ENCODE measurements at places on chromosomes 16 and 17.

DNA sequence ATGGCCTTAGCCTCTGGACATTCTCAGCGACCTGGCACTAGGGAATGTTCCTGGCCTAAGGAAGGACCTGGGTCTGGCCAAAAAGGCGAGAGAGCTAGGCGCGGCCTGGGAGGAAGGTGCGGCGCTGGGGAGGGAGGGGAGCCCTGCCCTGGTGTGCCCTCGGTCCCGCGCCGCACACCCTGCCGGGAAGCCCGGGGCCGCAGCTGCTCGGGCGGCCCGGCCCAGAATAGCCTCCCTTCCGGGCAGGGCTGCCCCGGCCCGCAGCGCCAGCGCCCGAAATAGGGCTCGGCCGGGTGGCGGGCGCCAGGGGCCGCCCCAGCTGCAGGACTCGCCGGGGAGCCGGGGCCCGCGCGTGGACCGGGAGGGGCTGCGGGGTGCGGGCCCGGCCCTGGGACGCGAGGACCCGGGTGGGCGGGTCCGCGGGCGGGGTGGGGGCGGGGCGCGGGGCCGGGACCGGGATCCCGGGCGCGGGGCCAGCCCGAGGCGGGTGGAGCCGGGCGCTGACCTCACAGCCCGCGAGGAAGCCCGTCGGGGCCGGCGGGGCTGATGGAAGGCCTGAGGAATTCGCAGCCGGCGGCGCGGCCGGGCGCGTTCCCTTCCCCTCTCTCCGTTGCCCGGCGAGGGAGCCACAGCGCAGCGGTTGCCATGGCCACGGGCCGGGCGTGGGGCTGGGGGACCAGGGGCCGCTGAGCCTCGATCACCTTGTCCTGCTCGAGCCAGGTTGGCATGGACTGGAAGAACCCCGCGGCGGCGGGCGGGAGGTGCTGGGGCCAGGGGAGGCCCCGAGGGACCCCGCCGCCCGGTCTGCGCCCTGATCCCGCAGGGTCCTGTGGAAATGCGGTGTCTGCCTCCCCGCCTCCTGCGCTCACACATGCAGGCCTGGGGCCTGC is 18.1 kb downstream of the SOCS3 start:
- DNase-seq = no peak

GRCh38 chr17:9875441-9875840 is 29.6 kb downstream of the RCVRN start:
- no peak for DNase-seq

DNA sequence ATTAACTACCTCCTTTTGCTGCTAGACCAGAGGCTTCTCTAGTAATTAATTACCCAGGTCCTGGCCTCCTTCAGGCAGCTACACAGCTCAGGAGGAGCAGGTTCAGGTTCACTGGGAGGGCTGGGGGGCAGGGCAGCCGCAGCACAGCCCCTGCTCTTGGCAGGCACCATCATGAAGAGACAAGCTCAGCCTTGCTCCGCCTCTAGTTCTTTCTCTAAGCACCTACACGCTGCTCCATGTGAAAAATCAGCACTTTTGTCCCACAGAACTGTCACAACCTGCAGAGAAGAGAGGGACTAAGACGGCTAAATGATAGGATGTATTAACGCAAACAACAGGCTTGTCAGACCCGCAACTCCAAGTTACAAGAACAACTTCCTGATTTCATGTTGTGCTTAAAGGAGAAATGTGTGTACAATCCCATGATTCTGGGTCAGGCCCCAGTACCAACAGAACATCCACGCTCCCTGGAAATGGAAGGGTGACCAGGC is 53.4 kb downstream of the GRB2 start:
- DNase-seq = no peak

DNA sequence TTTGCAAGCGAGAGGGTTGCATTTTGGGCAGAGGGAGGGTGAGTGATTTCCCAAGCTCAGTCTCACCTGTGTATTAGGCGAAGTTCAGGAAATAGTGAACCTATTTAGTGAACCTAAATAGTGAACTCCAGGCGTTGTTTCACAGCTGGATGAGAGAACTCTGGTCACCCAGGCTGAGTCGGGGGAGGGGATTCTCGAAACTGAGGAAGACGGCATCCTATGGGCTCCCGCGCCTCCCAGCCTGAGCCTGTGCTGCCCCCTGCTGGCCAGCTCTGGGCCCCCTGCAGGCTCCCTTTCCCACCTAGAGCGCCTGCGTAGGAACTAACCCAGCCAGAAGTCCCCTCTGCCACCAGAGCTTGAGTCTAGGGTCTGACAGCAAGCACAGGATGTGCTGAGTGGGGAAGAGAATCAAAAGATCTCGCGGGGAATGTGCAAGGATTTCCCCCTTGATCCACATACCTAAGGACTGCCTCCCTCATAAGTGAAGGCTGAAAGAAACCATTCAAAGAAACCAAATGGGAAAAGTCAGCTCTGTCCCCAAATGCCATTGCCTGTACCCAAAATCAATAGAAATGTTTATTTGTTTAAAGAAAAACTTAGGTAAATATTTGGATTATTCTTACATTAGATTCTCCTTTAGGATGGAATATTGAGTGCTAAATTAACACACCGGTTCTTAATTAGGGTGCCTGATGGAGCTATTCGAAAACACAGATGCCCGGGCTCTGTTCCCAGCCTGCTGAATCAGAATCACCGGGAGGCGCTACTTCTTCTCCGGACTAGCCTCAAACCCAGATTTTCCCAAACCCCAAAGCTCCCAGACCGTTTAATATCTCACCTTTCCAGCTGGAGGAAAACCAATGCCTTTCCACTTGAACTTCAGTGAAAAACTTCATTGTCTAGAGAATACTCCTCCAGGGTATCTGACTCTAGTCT is 14.8 kb upstream of the MARVELD3 start:
- DNase-seq = peak; percentile 38

- DNase-seq = no peak
These were observed 8.1 kb downstream of the FASN start for GRCh38 chr17:82089723-82090548.

DNA sequence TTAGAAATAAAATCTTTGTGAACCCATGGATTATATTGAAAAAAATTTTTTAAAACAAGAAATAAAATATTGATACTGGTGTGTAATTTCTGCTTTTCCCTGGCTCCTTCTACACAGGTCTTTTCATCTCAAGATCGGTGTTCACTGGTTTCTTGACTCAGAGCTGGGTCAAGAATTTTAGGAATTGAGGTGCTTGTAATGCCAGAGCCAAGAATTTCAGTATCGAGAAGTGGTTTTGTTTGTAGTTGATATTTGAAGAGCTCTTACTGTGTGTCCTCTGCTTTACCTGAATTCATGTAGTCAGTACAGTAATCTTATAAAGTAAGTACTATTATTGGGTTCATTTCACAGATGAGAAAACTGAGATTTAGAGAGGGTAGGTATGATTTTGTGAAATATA is 7.3 kb downstream of the WWP2 start:
- DNase-seq = no peak

DNA sequence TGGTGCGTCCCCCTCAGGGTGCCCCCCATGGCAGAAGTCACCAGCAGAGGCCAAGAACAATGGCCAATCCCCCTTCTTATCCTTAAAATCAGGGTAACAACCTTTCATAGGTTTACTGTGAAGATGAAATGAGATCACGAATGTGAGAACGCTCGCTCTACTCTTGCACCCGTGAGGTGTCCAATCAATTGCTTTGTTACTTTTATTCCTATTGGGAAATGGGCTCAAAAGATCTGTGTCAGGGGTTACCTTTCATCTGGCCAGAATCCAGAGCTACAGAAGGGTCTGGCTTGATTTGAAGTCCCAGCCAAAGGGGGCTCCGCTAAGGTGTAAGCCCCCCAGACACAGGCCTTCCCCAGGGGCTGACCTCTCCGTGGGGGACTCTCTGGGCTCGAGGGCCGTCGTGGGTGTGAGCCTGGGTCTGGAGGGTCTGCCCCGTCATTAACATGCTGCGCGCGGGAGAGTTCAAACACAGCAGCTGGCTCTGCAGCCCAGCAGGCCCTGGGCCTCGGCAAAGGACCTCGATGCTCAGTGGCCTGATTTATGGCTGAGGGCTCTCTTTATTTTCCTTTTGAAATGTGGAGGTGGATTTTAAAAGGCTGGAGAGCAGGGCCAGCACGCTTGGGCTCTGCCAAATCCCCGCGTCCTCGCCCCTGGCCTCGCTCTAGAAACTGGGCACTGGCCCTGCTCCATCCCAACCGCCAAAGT is 10.4 kb downstream of the ABR start:
- no peak for DNase-seq

DNA sequence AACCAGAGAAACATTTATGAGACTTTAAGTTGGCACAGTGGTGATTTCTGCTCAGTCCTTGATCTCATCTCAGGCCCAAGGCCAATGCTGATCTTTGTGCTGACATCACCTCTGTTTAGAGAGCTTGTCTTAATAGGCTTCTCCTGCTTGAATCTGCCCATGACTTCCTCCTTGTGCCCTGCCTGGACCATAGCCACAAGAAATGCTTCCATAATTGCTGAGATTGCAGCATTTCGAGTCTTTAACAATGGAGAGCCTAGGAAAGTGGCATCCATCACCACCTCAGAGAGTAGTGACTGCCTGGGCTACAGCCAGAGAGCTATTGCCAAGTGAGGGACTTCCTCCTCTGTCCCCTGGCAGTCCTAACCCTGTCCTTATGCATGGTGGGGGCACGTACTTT is 25.1 kb upstream of the MMP2 start:
- no peak for DNase-seq

DNA sequence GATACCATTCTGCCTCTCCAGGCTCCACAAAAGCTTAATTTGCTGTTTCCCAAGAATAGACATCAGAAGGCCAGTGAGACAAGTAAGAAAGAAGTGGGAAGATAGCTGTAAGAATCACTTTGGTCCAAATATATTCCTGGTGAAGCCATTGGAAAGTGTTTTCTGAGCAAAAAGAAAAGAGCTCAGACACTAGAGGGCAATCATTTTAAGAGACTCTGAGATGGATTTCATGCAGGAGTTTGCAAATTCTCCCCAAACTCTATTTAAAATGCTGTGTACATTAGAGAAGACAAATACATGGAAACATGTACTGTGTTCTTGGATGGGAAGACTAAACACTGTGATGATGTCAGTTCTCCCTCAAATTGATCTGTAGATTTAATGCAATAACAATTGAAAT is 8.0 kb upstream of the SLC6A2 start:
- DNase-seq = no peak

DNA sequence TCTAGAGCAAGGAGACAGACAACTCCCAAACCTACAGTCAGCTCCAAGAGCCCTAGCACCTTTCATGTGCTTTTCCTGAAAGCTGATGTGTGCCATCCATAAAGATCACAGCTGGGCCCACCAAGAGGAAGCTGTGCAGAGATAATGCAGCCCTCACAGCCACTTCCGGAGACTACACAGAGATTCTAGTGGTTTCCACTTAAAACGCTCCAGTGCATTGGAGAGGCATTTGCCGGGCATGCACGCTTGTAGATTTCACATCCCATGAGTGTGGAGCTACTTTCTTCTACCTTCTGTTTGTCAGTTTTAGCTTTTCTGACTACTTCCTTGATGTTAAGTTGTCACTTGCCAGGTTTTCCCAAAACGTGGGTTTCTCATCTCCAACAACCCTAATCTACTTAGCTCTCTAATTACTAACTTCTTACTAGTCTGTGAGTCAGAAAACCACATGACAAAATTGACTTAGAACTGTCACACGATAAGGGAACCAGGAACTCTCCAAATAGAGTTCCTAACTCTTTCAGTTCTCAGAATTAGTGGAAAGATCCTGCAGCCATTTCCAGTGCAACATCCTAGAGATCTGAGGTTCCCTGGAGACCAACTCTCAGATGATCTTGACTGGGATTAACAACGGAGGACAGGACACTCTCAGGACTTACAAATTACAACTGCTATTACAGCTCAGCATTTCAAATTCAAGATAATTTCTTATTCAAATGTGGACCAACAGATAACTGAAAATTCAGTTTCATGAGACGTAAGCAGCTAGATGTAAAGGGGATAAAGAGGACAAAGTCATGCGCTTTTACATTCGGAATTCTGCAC is 28.6 kb downstream of the PMP22 start:
- no peak for DNase-seq

DNA sequence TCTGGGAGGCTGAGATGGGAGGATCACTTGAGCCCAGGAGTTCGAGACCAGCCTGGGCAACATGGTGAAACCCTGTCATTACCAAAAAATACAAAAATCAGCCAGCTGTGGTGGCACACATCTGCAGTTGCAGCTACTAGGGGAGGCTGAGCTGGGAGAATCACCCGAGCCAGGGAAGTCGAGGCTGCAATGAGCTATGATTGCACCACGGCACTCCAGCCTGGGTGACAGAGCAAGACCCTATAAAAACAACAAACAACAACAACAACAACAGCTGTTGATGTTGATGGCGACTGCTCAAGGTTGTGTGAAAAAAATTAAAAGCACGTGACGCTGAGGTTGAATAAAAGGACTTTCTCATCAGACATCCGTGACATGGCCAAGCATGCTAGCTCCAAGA is 40.8 kb upstream of the CIBAR2 start:
- DNase-seq = no peak

GRCh38 chr16:21262779-21263639 is 15.1 kb downstream of the CRYM start:
- DNase-seq = no peak

DNA sequence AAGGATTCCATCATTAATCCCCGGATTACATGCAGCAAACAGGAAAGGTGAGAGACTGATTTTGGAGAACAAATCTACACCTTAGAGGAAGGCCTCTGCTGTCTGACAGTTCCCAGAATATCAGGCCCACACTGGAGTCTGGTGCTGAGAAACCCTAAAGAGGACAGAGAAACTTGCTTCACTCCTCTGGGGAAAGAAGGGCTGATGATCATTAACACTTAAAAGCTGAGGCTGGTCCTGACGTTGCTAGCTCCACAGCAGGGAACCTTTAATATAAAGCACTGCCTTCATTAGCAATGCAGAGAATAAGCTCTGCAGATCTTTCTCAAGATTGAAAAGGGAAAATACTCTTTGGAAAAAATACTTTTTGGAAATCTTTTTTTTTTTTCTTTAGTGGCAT is 1472.4 kb upstream of the GOT2 start:
- no peak for DNase-seq

GRCh38 chr16:47644166-47644565 is 183.0 kb downstream of the PHKB start:
- DNase-seq = no peak

DNA sequence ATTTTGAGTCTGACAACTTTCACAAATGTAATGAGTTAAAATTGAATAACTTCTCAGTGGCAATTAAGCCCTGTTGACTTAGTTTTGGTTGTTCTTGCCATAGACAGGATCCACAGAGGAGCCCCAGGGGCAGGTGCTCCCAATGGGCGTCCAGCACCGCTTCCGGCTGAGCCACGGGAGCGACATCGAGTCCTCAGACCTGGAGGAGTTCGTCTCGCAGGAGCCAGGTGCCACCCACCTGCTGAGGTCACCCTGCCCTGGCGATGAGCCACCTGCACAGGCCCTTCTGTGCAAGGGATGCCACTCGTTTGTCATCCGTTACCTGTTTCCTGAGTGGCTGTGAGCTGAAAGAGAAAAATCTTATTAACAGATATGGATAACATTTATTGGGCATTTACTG is 10.7 kb downstream of the CCDC40 start:
- no peak for DNase-seq

DNA sequence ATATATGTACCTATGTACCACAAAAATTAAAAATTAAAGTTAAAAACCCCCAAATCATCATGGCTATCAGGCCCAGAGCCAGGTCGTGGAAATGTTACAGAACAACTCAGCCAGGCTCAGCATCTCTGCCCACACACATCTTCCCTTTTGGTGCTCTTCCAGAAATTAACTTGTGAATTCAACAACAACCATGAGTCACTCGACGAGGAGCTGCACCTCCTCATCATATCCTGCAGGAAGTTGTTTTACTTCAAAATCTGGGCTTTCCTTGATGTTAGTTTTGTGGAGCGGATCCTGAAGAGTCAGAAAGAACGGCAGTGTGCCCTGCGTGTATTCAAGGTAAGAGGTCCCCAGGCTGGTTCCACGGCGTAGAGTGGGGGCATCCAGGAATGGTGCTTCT is 10.6 kb downstream of the FBXO39 start:
- no peak for DNase-seq

GRCh38 chr17:55407641-55408566 is 13.7 kb downstream of the MMD start:
- DNase-seq = no peak

All from NCI-H1694 (cell line).